ENCODE measurements at places on chromosomes 5 and 9.

DNA sequence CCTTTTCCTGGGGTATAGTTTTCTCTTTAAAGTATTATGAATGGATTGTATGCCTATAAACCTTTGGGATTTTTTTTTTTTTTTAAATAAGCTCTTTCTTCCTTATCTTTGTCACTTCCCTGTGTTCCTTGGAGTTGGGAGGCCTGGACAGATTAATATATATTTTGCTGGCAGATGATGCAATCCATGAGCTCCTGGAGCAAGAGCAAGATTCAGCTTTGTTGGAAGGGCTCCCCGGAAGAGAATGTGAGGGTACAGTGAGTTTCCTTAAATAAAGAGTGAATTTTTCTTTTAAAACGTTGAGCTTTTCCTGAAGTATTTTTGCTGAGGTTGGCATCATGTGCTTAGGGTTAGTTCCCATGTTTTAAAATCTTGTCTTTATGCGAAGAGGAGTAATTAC is 98.7 kb upstream of the SLC28A3 start:
- DNase-seq = no peak

DNA sequence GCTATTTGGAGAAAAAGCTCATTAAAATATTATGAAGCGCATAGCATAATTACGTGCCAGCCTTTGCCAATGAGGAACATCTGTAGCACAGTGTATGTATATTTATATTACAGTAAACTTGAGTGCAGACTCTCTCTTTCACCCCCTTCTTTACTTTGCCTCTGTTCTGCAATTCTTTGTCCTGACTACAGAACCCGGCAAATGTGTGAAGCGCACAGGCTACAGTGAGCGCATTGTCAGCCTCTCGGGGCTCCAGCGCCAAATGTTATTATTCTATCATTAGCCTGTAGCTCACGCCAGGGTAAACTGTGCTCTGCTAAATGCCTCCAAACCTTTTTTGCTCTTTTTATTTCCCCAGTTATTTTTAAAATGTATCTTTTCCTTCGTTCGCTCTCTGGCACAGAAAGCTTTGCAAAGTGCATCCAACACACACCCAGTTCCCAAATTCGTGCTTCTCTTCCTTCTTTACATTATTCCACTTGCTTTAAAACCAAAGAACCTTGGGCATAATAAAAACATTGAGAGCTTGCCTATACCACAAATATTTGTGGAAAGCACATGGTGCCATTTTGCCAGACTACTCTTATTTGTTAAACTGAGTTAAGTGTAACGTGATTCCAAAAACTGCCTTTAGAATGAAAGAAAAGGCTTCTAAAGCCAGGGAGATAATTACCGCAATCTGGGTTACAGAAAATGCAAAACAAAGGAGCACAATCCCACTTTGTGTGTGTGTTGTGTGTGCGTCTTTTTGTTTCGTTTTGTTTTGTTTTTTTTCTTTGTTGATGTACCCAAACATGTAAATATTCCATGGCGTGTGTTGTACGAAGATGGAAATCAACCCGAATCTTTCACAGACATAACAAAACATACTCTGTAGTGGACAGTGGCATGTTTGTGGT is 164.1 kb upstream of the MPDZ start:
- peak; percentile 66 for DNase-seq

DNA sequence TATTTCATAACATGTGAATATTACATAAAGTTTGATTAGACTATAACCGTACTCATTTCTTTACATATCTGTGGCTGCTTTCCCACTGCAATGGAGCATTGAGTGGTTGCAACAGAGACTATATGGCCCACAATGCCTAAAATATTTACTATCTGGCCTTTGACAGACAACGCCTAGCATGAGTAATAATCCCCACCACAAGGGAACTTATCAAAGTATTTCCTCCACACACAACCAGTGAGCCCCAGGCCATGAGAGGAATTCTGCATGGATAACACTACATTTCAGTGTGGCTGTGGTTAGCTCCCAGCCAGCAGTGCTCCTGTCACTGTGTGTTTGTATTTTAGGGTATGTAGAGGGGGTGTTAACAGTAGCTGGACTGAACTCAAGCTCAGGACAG is 54.8 kb downstream of the FAM81B start:
- DNase-seq = no peak

GRCh38 chr5:157356576-157356975 is 90.7 kb downstream of the CYFIP2 start:
- DNase-seq = no peak

- peak; percentile 60 for DNase-seq
Measured at GRCh38 chr9:86947146-86948073, at the start of gene GAS1. GAS1 (minus strand) TSS chr9:86947506; CDS start chr9:86946779, 727 bp downstream.

DNA sequence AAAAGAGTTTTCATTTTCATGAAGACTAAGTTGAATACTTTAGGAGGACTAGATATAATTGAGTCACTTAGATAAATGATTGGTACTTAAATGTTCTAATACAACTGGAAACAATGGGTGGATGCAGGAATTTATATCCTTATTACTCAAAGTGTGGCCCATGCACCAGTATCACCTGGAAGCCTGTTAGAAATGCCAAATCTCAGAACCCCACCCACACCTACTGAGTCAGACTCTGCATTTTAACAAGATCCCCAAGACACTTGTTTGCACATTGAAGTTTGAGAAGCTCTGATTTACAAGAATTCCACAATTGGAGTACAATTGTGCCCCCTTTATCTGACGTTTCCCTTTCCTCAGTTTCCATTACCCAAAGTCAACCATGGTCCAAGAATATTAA is 239.0 kb downstream of the AUH start:
- DNase-seq = no peak

DNA sequence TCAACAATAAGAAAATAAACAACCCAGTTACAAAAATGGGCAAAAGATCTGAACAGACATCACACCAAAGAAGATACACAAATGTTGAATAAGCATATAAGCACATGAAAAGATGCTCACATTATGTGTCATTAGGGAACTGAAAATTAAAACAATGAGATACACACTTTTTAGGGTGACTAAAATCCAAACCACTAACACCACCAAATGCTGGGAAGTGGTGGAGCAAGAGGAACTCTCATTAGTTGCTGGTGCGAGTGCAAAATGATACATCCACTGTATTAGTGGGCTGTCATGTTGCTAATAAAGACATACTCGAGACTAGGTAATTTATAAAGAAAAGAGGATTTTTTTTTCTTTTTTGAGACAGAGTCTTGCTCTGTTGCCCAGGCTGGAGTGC is 329.1 kb downstream of the TMEM38B start:
- no peak for DNase-seq

DNA sequence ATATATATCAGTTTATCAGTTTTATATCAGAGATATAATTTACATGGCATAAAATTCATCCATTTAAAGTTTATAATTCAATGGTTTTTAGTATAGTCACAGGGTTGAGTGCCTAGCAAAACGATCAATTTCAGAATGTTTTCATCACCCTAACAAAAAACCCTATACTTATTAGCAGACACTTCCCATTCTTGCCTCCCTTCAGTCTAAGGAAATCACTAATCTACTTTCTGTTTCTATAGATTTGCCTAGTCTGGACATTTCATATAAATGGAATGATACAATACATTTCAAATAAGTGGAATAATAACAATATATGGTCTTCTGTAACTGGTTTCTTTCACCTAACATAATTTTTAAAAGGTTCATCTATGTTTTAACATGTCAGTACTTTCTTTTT is 9.6 kb upstream of the LNPEP start:
- DNase-seq = no peak

DNA sequence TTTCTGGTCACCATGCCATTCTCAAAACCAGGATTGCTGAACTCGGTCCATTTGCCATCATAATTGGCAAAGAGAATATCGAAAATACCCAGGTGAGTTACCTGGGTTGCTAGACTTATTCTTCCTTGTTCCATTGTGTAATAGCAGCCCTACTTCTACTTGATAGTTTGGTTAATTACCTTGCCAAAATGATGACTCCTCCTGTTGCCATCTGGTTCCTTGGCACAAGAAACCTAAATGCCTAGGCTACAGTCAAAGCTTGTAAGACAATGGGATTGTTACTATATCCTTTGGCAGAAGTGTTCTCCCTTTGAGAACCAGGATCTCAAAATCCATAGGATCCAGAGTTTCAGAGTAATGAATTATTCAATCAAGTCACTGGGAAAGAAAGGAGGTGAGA is 373.2 kb upstream of the ACTBL2 start:
- DNase-seq = no peak

GRCh38 chr5:61788548-61788947 is 456.5 kb downstream of the ZSWIM6 start:
- DNase-seq = no peak
